Neural cell (in vitro differentiated cells): ENCODE measurements at places on chromosomes 6 and 20. TPM values are rescaled to one million over a fixed set of nuclear protein-coding genes. Genes with fewer than 3 reads are reported as not detected.

The SLC35F1 gene
- polyA plus RNA-seq, result 35.1 and 38.6 TPM in 2 replicates

The TREM1 gene
- not detected in 2 replicates for polyA plus RNA-seq

The RRAGD gene
- 32.2 and 34.1 TPM in 2 replicates for polyA plus RNA-seq

The TCP11 gene
- 0.92 TPM in 1 of 2 replicates, not detected in the other for polyA plus RNA-seq

The HCK gene
- 0.58 TPM in 1 of 2 replicates, not detected in the other for polyA plus RNA-seq

The PXMP4 gene
- polyA plus RNA-seq, result 0.78 and 3.1 TPM in 2 replicates

The NMBR gene
- not detected in 2 replicates for polyA plus RNA-seq

The PACSIN1 gene
- 3.1 and 5.7 TPM in 2 replicates for polyA plus RNA-seq

The SLC22A2 gene
- polyA plus RNA-seq, result not detected in 2 replicates

The ENPP1 gene
- polyA plus RNA-seq, result 0.52 TPM in 1 of 2 replicates, not detected in the other

The JPH2 gene
- not detected in 2 replicates for polyA plus RNA-seq

The RIPOR3 gene
- not detected in 2 replicates for polyA plus RNA-seq

The ADGRB3 gene
- 62.4 and 66.5 TPM in 2 replicates for polyA plus RNA-seq

The USP49 gene
- 23.5 and 24.2 TPM in 2 replicates for polyA plus RNA-seq

The APOBEC2 gene
- not detected in 2 replicates for polyA plus RNA-seq

The EMILIN3 gene
- polyA plus RNA-seq, result 0.30 and 0.86 TPM in 2 replicates

The ABHD16A gene
- 130 and 154 TPM in 2 replicates for polyA plus RNA-seq
